ENCODE measurements at places on chromosomes 3 and 15.

- peak; percentile 46 for DNase-seq
These were observed 913 bp downstream of the FAM174B start for GRCh38 chr15:92654662-92655061.

GRCh38 chr3:61080737-61081445 lies 170.4 kb downstream of the FHIT start:
- peak; percentile 48 for DNase-seq

DNA sequence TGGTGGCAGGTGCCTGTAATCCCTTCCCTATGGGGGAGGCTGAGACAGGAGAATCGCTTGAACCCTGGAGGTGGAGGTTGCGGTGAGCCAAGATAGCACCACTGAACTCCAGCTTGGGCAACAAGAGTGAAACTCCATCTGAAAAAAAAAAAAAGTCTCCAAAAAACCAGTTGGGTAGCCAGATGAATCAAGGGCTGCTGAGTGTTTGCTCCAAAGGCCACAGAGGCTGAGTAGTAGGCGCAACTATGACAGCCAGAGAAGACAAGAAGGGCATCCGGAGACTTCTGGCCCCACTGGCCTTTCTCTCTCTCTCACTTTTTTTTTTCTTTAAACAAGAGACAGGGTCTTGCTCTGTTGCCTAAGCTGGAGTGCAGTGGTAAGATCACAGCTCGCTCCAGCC lies 131.8 kb downstream of the SMAD6 start:
- DNase-seq: no peak

- DNase-seq: no peak
These were observed 1209.9 kb downstream of the NSUN3 start for GRCh38 chr3:95272781-95273180.

- no peak for DNase-seq
These were observed 55.6 kb downstream of the ATP11B start for GRCh38 chr3:182848906-182849305.

- DNase-seq: no peak
These were observed 19.2 kb downstream of the CPA3 start for GRCh38 chr3:148884261-148884660.

DNA sequence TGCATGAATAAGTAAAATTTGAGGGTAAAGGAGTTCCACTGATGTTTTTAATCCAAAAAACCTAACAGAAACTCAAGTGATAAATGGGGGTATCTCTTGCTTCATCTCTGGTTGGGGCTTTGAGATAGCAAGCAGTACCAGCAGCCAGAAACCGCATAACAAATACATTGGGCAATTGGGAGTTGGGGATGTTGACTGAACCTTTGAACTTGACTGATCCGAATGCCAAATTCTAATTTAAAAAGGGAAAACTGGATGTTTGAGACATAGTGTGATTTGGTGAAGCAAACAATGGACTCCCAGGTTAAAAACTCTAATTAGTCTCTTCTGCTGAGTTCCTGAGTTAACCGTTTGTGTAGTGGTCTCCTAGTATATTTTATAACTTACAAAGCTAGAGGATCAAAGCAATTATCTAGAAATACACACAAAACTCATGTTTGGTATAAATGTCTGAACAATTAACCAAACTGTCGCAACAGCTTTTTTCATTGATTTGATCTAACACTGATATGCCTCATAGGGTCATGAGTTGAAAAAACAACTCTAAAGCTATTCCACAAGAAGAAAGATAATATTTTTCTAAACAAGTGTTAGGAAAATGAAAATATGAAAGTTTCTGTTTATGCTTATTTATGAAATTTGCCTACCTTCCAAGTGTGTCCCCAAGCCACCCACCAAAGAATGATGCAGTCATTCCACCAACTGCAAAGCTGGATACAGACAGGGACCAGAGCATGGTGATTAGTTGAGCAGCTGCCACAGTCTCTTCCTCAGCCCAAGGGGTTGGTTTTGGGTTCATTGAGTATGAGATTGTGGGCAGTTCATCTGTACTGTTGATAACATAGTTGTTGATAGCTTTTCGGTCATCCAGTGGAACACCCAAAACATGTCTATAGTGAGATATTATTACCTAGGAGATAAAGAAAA lies 12.4 kb downstream of the SLC2A2 start:
- DNase-seq: no peak

GRCh38 chr15:90871716-90872485 lies 3.5 kb downstream of the FURIN start:
- DNase-seq: peak; percentile 86

DNA sequence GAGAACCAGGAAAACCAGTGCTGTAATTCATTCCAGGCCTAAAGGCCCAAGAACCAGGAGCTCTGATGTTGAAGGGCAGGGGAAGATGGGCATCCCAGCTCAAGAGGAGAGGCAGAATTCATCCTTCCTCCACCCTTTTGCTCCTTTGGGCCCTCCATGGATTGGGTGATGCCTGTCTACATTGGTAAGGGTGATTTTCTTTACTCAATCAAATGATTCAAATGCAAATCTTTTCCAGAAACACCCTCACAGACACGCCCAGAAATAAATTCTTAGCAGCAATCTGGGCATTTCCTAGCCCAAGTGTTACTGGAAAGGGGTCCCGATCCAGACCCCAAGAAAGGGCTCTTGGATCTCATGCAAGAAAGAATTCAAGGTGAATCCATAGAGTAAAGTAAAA lies 17.6 kb upstream of the APOD start:
- DNase-seq: no peak

DNA sequence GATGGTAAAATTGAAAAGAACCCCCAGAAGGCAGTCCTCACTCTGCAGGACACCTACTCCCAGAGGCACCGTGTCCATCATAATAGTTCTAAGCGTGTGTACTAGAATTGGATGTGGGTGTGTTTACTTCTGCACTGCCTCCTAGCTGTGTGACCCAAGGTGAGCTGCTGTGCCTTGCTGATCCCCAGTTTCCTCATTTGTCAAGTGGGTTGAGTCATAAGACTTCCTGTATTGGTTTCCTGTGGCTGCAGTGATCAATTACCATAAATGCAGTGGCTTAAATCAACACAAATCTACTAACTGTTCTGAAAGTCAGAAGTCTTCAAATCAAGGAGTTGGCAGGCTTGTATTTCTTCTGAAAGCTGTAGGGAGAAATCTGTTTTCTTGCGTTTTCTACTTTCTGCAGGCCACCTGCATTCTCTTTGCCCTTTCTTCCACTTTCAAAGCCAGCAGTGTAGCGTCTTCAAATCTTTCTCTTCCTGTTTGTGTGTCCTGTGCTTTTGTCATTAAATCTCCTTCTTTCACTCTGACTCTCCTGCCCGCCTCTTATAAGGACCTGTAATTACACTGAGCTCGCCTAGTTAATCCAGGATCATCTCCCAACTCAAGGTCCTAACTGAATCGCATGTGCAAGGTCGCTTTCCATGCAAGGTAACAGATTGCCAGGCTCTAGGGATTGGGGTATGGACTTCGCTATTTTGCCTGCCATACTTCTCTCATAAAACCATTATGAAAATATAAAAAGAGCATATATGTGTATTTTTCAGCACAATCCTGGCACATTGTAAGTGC lies 59.0 kb downstream of the RORA start:
- peak; percentile 51 for DNase-seq

DNA sequence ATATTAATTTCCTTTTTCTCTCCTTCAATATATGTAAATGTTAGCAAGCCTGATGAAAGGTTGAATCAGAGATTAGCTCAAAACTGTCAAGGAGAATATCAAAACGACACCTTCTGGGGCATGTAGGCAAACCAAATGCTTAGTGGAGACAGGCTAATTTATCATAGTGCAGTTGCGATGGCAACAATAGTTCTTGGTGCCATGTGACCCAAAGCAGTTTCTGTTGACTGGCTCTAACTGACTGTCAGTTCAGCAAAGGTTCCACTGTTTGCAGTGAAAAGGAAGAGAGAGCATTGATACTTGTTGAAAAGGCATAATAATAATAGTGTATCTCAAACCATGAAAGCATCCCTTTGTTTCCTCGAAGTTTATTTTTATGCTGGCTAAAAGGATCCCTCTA lies 513.9 kb downstream of the NLGN1 start:
- DNase-seq: no peak

- no peak for DNase-seq
These were observed 41.2 kb downstream of the CCDC33 start for GRCh38 chr15:74277242-74277810.

- DNase-seq: no peak
These were observed 39.8 kb upstream of the DUSP7 start for GRCh38 chr3:52095990-52096775.

DNA sequence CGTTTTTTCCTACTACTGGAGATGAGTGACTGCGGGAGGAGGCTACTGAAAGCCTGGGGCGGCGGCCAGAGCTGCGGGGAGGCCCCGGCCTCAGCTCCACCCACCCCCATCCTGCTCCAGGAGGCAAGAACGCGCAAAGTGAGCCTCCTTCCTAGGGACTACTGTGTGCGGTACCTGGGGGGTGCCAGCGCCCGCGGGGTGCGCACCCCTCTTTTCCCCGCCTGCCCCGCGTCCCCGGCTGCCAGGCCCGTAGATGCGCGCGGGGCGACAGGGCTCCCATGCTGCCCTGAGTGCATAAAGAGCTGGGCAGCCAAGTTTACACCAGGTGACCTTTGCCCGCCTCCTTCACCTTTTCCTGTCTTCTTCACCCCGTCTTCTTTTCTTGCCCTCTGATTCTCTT lies 2.5 kb upstream of the USF3 start:
- peak; percentile 69 for DNase-seq

GRCh38 chr3:127264292-127264691 lies 23.6 kb downstream of the PRR20G start:
- DNase-seq: peak; percentile 60

- peak; percentile 53 for DNase-seq
These were observed 1359.8 kb downstream of the ZPLD1 start for GRCh38 chr3:103794656-103795055.

GRCh38 chr3:38627956-38628355 lies 21.5 kb downstream of the SCN5A start:
- peak; percentile 95 for DNase-seq

- no peak for DNase-seq
These were observed 4.6 kb downstream of the SRP14 start for GRCh38 chr15:40034186-40034946.

DNA sequence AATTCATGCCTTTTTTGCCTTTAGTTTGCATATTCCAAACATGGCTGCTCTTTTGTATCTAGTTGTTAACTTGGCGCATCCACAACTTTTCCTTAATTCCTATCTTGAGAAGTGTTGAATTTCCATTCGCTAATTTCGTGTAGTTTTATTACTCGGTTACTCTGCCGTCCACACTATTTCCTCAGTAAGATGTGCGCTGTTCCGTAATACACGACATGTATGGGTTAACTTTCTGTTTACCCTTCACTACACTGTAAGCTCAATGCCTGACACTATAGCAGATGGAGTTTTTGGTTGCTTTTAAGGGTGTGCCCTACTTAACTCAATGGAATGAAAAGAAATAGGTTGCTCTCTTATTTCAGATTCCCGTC lies 724 bp downstream of the RPSA start:
- DNase-seq: no peak

- no peak for DNase-seq
These were observed 993.8 kb downstream of the GBE1 start for GRCh38 chr3:80767604-80768003.

GRCh38 chr3:189567322-189567721 lies 63.9 kb upstream of the TP63 start:
- DNase-seq: no peak

DNA sequence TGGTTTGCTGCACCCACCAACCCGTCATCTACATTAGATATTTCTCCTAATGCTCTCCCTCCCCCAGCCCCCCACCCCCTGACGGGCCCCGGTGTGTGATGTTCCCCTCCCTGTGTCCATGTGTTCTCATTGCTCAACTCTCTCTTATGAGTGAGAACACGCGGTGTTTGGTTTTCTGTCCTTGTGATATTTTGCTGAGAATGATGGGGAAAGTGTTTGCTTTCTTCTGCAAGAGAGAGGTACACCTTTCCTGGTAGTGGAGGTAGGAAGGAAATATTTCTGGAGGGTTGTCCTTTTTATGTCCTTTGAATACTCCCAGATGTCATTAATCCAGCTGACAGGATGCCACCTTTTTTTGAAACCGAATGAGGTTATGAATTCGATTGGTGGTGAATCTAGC lies 10.5 kb upstream of the SLC28A1 start:
- DNase-seq: no peak

DNA sequence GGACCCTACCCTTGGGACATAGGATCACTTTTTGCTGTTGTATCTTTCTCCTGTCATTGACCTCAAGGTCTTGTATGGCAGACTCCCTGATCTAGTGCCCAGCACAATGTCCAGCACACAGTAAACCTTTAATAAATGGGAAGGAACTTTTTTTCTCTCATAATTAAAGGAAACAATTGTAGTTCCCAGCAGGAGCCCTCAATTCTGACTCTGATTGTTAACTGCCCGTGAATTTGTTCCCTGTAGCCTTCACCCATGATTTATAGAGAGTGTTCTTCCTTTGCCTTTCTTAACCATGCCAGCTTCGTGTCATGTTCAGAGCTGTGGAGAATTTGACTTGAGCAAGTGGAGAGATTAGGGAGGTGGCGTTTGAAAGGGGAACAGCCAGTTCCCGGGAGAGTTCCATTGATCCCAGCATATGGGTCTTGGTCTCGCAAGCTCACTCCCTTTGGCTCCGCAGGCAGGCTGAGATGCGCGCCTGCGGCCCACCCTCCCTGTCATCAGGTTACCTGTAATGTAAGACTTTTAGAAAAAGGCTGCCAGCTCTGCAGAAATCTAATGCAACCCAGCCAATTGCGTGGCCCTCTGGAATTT lies 182.6 kb downstream of the TP63 start:
- DNase-seq: peak; percentile 54

GRCh38 chr15:27669641-27670040 lies 429.5 kb downstream of the OCA2 start:
- no peak for DNase-seq

GRCh38 chr3:157672061-157672460 lies 168.8 kb upstream of the VEPH1 start:
- no peak for DNase-seq

DNA sequence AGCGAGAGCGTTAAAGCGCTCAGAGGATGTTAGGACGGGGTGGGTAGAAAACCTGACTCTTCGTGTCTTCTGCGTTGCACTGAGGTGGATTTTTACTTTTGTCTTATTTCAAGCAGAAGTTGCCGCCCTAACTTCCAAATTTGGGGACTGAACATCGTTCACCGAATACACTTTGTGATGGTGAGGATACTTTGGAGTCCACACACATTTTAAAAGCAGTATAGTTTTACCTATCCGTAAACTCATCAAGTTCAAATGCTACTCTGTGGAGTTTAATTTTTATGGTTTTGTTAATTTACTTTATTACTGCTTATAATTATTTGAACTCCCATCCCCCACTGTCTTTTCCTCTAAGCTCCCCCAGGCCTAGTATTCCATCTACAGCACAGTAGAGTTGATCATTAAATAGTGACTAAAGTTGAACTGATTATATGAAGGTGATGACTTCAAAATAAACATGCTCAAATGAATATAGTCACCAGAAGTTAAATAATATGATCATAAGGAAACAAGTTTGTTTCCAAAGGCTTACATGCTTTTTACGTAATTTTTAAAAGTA lies 617 bp upstream of the EOGT start:
- DNase-seq: no peak

DNA sequence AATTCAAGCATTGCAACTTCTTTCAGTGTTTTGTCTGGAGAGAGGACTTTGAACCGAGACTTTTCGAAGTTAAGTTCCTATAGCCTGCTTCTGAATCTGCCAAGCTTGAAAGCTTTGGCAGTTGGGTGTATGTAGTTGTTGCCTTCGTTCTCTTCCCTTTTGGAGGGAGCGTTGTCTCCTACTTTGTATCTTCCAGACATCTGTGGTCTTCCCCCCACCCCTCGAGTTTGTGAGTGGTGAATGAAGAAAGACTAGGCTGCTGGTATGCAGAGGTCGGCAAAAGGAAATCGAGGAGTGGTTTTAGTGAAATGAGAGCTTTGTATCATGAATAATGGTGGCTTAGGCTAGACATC lies 1.3 kb downstream of the CTNNB1 start:
- DNase-seq: no peak
